ENCODE measurements at places on chromosomes 13 and 19.

GRCh38 chr13:104111031-104111430 lies 1044.8 kb upstream of the SLC10A2 start:
- no peak for DNase-seq

DNA sequence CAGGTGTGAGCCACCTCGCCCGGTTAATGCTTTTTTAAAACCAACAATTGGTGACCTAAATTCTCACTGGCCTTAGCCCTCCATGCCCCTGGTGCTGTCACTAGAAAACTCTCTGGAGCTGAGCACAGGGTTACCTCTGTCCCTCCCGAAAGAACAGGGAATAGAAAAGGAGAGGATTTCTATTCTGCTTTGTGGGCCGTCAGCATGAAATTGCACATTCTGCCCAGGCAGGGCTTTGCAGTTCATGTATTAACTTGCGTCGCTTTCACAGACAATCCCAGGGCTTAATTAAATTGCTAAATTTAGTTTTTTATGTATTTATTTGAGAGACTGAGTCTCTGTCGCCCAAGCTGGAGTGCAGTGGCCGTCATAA lies 583 bp upstream of the ZNF480 start:
- DNase-seq: no peak

DNA sequence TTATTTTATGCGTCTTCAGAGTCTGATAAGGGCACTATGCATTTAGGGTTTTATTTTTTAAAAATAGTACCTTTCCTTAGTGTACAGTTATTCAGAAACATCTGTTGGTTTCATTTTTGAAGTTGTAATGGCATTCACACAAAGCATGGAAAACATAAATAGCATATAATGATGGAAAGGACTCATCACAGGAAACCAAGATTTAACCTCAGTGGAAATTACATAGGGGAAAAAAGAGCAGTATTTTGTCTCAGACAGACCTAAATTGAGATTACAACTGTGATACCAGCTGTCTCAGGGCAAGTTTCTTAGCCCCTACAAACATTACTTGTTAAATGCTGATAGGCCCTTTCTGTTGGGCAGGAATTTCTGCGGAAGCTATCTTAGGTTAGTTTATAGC lies 57.2 kb downstream of the NHLRC3 start:
- DNase-seq: no peak

DNA sequence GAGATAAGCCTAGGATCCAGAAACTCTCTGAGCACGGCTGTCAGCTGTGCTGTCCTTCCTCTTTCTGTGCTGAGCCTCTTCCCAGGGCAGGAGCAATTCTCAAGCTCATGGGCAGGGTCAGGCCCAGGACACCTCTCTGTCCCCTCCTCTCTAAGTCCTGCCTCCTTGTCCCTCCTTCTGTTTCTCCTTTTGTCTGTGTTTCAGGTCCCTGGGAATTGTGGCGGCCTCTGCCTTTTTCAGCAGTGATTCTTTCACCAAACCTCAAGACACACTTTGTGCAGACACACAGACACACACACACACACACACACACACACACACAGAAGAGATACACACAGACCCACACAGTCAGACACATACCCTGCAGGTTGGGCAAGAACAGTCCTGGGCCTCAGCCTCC lies at the start of gene PSG1:
TSS of gene PSG1 (minus strand) at position 101 of the 400 bp plus-strand sequence. CDS start 132 bp downstream, outside the sequence.
- DNase-seq: no peak

DNA sequence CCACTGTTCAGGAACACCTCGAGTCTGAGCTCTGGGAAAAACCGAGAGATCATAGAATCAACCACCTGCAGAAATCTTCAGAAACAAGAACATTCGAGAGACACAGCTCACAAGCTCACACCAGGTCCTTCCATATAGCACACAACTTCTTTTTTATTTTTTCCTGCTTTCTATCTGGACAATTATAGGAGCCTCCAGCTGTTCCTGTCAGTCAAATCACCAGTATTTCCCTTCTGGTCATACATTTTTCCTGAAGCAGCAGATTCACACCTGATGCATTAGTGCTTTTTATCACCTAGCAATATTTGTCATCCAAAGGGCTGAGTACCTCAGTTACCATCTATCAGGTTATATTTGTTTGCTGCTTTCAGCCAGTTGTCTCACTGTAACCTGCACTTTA lies 323.5 kb downstream of the FOXO1 start:
- no peak for DNase-seq

DNA sequence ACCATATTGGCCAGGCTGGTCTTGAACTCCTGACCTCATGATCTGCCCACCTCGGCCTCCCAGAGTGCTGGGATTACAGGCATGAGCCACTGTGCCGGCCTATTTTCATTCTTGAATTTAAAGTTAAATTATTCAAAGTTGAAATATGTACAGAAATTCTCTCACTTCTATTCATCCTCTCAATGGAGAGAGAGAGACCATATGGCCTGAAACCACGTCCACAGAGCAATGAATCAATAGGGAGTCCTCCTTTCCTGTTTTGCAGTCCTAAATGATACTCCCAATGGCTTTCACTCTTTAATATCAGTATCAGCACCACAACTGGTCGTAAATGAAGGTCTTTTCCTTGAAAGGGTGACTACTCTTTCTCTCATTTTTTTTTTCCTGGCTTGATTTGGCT lies 30.5 kb upstream of the KCTD4 start:
- no peak for DNase-seq

DNA sequence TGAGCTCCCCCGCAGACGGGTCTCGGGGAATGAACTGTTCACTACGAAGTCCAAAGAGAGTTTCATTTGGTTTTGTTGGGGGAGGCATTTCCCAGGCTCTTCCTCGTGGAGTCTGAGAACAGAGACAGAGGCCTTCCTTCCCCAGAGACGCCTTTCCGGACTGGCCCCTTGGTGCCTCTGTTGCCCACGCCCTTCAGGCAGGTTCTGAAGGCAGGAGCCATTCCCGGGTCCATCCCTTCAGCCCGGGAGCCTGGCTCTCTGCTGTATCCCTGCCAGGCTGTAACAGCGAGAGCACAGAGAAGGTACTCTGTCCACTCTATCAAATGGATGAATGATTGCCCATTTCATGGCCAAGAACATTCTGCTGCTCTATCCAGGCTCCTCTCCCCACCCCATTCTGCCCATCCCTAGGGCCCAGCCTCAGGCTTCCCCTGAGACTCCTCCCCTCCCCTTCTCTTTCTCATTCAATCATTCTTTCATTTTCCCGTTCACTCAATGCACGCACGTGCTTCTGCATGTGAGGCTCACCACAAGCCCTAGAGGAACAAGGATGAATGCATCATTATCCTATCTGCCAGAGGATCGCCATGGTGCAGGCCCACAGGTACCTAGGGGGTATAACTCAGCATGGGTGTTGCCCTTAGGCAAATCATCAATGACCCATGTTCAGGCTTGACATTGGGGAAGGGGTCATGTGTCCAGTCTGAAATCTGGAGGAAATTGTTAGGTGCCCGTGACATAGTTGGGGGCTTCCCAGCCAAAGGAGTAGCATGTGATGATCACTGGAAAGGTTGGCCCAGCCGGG lies 298.6 kb downstream of the ZNF536 start:
- DNase-seq: no peak
